ENCODE measurements at places on chromosomes 12 and 14. TPM values are rescaled to one million over a fixed set of nuclear protein-coding genes. Genes with fewer than 3 reads are reported as not detected.

Gene GSC
- not detected for total RNA-seq

DNA sequence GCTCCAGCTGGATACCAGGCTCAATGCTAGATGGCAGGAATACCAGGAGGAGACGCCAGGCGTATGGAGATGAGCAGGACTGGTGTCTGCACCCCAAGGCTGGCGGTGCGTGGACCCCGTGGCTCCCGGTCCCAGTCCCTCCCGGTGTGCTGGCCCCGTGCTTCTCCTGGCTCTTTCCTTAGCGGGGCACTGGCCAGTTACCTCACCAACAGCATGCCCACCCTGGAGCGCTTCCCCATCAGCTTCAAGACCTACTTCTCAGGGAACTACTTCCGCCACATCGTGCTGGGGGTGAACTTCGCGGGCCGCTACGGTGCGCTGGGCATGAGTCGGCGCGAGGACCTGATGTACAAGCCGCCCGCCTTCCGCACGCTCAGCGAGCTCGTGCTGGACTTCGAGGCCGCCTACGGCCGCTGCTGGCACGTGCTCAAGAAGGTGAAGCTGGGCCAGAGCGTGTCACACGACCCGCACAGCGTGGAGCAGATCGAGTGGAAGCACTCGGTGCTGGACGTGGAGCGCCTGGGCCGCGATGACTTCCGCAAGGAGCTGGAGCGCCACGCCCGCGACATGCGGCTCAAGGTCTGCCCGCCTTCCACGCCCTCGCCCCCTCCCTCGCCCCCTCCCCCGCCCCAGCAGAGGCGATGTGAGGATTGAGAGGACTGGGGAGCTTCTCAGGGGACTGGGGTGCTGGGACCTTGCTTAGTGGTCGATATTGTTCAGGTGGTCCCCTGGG is 14.6 kb downstream of the VASH1 start:
- no peak for DNase-seq

DNA sequence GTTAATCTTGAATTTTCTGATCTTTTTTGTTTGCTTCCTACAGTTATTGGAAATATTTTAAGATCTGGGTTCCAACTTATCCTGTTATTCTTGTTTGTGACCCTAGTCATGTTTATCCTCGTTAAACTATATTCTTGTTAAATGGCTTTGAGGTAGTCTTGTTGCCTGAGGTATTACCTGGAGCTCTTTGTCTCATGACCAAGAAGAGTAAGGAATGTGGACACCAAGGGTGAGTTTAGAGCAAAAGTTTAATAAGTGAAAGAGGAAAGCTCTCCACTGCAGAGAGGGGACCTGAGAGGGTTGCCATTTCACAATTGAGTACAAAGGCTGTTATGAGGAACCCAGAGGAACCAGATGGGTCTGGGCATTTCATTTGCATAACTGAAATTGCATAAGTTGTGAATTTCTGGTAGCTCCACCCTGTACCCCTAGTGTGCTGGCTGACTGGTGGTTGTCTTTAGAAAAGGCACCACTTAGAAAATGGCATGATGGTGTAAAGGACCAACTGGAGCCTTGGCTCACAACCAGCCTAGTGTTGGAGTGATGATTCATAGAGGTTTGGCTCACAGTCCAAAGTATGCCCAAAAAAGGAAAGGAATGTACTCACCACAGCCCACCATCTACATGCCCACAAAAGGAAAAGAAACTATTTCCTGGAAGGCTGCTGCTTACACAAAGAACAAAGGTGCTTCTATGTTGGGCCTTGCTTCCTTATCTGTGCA is 36.7 kb upstream of the RESF1 start:
- no peak for DNase-seq

GRCh38 chr12:105922670-105923102 is 216.1 kb downstream of the NUAK1 start:
- DNase-seq: no peak
